ENCODE measurements at places on chromosomes 1 and 21.
A peak's percentile ranks its signal among the peaks of the same experiment; 100 is the strongest.

DNA sequence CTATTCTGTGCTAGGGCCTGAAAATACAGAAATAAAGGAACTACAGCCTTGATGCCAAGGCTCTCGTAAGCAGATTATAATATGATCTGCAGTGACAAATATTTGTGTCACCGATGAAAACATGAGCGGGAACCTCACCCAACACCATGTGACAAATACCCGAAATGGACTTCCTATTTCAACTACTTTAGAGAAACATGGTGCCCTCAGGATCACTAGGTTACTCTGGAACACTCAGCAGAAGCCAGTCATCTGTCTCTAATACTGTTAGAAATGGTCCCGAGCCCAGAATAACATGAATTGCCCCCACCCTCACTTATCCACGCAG lies 463 bp upstream of the VAMP3 start:
- no peak for DNase-seq

DNA sequence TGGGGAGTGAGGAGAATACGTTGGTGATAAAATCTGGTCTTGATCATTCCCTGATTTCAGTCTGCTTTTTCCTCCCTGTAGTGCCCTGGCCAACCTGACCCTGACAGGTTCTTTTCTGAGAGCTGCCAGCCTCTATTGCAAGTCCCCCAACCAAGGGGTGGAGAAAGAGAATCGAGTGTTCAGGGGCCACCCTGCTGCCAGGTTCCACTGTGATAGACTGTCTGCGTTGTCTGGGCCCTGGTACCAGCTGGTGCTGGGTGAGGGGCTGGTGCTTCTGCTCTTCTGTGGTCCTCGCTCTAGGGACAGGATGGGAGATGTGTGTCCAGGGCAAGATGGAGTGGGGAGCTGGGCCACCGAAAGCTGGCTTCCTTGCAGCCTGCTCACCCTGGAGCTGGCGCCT lies 214.6 kb downstream of the CAMTA1 start:
- DNase-seq, result no peak

GRCh38 chr1:185804206-185804605 lies 70.0 kb downstream of the HMCN1 start:
- DNase-seq, result no peak

- no peak for DNase-seq
Measured at GRCh38 chr1:240092301-240093119, 827 bp downstream of the FMN2 start.

DNA sequence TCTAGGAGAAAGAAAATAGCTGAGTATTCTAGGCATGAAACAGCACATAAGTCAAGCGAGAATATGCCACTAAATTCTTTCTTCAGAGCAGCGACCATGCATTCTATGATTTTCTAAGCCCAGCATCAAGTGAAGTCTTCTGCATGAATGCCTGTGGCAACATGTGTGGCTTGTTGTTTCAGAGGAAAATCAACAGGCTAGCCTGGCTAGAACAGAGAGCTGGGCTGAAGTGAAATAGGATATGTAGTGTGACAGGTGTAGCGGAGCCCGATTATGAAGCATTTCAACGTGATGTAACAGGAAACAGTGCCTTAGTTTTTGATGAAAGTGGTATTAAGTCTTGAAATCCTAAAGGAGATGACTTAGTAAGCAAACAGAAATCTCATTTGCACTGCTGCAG lies 7.0 kb downstream of the CSDE1 start:
- DNase-seq, result no peak

- no peak for DNase-seq
Measured at GRCh38 chr1:59549903-59550302, 253.0 kb downstream of the FGGY start.

DNA sequence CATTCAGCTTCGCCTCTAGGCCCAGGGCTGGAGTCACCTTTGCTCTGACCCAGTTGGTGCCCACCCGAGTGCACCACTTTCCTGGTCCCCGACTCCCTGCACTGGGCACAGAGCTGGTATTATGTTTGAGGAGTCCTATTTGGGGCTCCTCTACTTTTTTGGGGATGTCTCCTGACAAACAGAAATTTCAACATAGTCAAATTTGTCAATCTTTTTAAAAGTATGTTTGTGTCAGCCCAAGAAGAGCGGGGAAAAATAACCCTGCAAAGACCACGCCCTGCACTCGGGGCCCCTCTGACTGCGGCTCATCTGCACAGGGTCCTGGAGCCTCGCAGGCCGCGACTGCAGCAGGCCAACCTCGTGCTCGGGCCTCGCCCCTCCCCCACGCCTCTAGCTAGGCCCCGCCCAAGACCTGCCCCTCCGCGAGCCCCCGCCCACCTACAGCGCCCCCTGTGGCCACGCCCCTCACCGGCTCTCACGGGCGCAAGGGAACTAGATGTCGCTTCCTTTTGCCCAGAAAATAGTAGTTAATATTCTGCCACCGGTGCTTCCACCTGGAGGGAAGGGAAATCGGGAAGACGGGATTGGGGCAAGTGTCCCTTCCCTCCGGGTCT lies 11.4 kb downstream of the FAM229A start:
- DNase-seq, result peak; percentile 77

GRCh38 chr21:35940074-35940927 lies 120.0 kb downstream of the SETD4 start:
- DNase-seq, result no peak

- no peak for DNase-seq
Measured at GRCh38 chr1:170671629-170671963, 7.7 kb downstream of the PRRX1 start.

DNA sequence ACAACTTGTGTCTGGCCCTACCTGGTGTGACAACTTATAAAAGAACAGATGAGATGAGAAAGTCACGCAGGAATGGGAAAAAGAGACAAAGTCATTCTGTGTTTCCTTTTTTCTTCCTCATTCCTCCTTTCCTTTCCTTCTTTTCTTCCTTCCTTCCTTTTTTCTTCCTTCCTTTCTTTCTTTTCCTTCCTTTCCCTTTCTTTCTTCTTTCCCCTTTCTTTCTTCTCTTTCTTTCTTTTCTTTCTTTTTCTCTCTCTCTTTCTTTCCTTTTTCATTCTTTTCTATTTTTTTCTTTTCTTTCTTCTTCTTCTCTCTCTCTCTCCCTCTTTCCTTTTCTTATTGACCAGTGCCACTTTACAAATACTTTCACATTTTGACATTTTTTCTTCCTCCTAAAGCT lies 239.7 kb downstream of the ATG4C start:
- no peak for DNase-seq
